Smooth muscle cell of bladder (primary cell): ENCODE measurements at places on chromosomes 5 and 9. TPM values are rescaled to one million over a fixed set of nuclear protein-coding genes. Genes with fewer than 3 reads are reported as not detected.

MAMDC2 gene
- total RNA-seq: 1.1 and 3.0 TPM in 2 replicates

GBGT1 gene
- total RNA-seq: 6.8 and 7.8 TPM in 2 replicates

DMXL1 gene
- total RNA-seq: 33.7 and 36.6 TPM in 2 replicates

FAM221B gene
- total RNA-seq: not detected in 2 replicates

PTGES2 gene
- total RNA-seq: 69.4 and 77.2 TPM in 2 replicates

ANXA2R gene
- total RNA-seq: 2.4 and 2.8 TPM in 2 replicates

EGFLAM gene
- 2.7 and 4.7 TPM in 2 replicates for total RNA-seq

PHF24 gene
- total RNA-seq: under 0.01 TPM in 1 of 2 replicates, not detected in the other

ANGPTL2 gene
- 125 and 167 TPM in 2 replicates for total RNA-seq
